ENCODE measurements at places on chromosomes 6 and 20. TPM values are rescaled to one million over a fixed set of nuclear protein-coding genes. Genes with fewer than 3 reads are reported as not detected.

Gene CDKAL1
- 47.6 TPM for total RNA-seq

Gene ADAT2
- total RNA-seq, result 5.3 TPM

Gene SLC12A5
- 19.2 TPM for total RNA-seq

Gene TTK
- 4.2 TPM for total RNA-seq

Gene FOXC1
- 4.8 TPM for total RNA-seq

- no peak for DNase-seq
Observed at GRCh38 chr20:45258664-45259063, 4.3 kb upstream of the SLPI start.

DNA sequence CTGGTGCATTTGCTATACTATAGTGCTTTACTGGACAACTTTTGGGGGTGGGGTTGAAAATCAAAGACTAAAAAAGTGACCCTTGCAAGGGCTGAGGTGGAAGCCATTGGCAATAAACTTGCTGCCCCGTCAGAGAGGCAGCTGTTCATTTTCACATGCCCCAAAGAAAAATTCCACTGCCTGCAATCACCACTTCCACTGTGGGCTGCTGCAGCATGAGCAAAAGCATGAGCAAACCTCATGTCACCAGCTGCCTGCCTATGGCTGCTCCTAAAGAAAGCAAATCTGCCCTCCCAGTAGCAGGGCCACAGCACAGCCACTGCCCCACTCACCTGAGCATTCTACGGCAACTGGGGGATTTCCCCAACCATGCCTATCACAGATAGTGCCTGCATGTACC lies 290.0 kb downstream of the PAX1 start:
- no peak for DNase-seq

DNA sequence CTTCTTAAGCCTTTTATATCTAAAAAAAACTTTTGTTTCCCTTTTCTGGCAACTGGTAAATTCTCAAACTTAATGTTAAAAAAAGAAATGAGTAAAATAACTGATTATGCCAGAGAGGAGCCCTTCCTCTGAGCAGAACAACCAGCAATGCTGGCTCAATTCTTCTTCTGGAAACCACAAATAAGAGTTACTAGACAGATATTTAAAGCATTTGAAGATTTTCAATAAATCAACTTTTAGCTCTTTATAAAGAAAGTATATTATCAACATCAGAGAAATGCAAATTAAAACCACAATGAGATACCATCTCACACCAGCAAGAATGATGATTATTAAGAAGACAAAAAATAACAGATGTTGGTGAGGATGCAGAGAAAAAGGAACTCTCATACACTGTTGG lies 61.1 kb upstream of the TCF21 start:
- DNase-seq, result no peak

DNA sequence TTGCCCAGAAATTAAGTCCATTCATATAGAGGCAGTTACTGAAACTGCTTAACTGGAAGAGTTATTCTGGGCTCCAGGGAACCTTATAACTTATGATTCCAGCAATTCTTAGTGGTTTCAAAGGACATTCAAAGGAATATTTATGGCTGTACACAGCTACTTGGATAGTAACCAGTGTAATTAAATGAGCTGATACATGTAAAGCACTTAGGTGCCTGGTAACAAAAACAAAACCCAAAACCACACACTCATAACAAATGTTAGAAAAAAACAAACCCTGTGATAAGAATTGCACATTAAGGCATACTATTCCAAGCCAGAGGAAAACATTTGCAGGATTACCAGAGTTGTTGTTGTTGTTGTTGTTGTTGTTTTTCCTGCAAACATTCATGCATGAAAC lies 51.5 kb downstream of the STK4 start:
- no peak for DNase-seq

- DNase-seq, result peak; percentile 20
Observed at GRCh38 chr6:139370283-139370998, 4.0 kb downstream of the CITED2 start.

GRCh38 chr6:47206626-47207025 lies 103.1 kb downstream of the TNFRSF21 start:
- no peak for DNase-seq

DNA sequence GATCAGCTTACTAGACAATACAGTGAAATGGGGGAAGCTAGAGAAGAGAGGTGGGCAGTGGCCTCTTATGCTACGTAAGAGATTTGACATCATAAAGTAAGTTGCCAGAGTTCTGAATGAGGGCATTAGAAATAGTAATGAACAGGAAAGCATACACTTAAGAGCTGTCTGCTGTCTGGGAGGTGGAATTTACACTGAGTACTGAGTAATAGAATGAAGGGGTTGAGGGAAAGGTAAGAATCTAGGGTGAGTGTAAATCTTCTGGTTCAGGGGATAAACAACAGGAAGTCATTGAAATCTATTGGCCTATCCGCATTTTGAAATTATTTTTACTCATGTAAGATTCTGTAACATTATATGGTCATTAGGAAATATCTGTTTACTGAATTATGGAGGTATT lies 35.8 kb downstream of the HLA-DMB start:
- DNase-seq, result no peak

- no peak for DNase-seq
Observed at GRCh38 chr6:10569392-10570127, 48.4 kb downstream of the GCNT2 start.

DNA sequence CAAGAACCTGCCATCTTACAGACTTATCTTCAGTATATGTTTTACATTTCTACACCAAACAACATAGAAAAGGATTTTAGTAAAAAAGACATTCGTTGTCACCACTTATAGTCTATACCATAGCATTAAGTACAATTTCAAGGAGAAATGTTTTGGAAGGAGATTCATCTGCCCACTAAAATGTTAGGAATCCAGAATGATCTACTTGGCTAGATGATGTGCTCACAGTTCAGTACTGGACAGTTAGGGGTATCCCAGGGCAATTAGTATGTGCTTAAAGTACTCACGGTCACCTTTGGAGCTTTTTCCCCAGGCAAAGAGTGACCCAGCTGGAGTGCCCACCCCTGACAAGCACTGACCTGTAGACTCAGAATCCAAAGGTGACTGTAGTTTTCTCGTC lies 222.9 kb downstream of the SLC24A3 start:
- DNase-seq, result no peak

DNA sequence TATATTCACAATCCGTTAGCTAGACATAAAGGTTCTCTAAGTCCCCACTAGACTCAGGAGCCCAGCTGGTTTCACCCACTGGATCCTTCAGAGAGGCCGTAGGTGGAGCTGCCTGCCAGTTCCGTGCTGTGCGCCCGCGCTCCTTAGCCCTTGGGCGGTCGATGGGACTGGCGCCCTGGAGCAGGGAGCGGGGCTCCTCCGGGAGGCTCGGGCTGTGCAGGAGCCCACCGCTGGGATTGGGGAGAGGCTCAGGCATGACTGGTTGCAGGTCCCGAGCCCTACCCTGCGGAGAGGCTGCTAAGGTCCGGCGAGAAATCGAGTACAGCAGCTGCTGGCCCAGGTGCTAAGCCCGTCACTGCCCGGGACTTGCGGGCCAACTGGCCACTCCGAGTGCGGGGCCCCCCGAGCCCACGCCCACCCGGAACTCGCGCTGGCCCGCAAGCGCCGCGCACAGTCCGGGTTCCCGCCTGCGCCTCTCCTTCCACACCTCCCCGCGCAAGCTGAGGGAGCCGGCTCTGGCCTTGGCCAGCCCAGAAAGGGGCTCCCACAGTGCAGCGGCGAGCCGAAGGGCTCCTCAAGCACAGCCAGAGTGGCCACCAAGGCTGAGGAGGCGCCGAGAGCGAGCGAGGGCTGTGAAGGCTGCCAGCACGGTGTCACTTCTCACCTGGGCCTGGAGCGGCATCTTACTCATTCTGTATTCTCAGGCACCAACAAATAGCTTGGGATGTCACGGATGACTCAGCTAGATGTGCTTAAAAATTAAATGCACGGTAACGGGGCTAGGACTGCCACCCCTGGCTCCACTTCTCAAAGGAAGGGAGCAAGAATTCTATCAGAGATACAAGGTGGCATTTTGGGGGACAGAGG lies 44.1 kb downstream of the IRF4 start:
- no peak for DNase-seq

GRCh38 chr6:111971866-111972532 lies 81.9 kb upstream of the CCN6 start:
- no peak for DNase-seq

Data from occipital lobe (tissue), 3 donors.